Osteoblast (primary cell): ENCODE measurements at places on chromosomes 4 and X. TPM values are rescaled to one million over a fixed set of nuclear protein-coding genes. Genes with fewer than 3 reads are reported as not detected.

UGT8 gene
- total RNA-seq, result under 0.01 TPM in 1 of 2 replicates, not detected in the other

LRP2BP gene
- 1.4 and 1.5 TPM in 2 replicates for total RNA-seq

CFAP99 gene
- total RNA-seq, result under 0.01 TPM in 2 replicates

HS3ST1 gene
- total RNA-seq, result under 0.01 TPM in 2 replicates

BLTP1 gene
- total RNA-seq, result 121 and 136 TPM in 2 replicates

SLC4A4 gene
- 13.0 and 24.8 TPM in 2 replicates for total RNA-seq

GUCY1B1 gene
- total RNA-seq, result 1.1 and 2.9 TPM in 2 replicates

SGCB gene
- 27.9 and 31.2 TPM in 2 replicates for total RNA-seq

RENBP gene
- 6.5 TPM in 2 replicates for total RNA-seq

RRAGB gene
- 33.9 and 34.0 TPM in 2 replicates for total RNA-seq

USP51 gene
- total RNA-seq, result 2.9 and 4.3 TPM in 2 replicates

DNA sequence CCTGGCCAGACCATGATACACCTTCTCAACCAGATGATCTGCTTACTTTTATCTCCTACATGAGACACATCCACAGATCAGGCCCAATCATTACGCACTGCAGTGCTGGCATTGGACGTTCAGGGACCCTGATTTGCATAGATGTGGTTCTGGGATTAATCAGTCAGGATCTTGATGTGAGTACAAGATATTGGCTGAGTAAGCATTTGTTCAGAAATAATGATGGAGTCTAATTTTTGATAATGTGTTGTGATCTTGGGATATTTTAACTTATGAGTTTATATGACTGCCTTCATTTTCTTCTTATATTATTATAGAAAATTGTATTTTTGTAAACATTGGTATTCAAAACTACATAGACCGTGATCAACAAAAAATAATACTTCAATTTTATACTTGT lies 39.4 kb downstream of the SLC10A6 start:
- no peak for DNase-seq

GRCh38 chrX:96838537-96838936 lies 45.2 kb upstream of the RPA4 start:
- DNase-seq, result no peak

DNA sequence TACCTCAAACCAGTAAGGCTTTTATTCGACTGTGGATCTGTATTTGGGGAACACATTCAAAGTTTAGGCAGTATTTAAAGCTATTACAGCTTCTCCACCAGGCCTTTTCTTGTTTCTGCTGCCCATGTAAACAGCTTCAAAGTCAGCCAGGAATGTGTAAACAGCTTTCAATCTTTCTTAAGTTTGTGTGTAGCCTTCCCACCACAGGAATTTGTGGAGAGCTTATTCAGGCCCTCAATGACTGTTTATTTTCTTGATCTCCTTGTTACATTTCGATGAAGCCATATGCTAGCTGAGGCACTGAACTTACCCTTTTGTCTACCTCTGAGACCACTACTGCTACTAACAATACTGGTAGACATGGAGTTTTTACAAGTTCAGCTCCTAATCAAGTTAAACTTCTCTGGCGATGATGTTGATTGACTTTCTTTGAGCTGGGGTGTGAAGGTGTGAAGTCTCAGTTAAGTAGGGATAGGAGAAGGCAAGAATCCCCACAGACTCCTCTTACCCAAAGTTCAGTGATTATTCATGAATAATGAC lies 72.6 kb downstream of the NWD2 start:
- DNase-seq, result no peak

GRCh38 chr4:55859711-55860110 lies 6.3 kb downstream of the EXOC1 start:
- no peak for DNase-seq

GRCh38 chr4:185312699-185313098 lies 83.0 kb downstream of the LRP2BP start:
- no peak for DNase-seq

GRCh38 chr4:23322732-23323131 lies 567.1 kb downstream of the PPARGC1A start:
- DNase-seq, result no peak

DNA sequence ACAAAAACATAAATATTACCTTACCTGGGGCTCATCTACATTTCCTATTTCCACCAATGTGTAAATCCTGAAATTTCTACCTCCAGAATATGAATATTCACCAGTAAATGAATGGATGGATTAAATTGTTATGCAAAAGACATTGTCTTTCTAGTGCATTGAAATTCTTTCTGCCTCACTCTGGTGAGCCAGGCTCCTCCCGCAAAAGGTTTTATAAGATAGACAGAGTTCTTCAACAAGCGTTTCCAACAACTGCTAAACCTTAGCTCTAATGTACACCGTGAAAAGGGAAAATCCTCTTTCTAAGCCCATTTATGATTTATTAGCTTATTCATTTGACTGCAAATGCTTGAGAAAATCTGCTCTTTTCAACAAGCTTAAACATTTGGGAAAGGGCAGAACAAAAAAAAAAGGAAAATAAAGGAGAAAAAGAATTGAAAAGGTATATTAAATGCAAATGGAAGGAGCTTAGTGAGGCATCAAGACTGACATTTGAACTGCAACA lies 72.0 kb downstream of the LDB2 start:
- DNase-seq, result no peak

DNA sequence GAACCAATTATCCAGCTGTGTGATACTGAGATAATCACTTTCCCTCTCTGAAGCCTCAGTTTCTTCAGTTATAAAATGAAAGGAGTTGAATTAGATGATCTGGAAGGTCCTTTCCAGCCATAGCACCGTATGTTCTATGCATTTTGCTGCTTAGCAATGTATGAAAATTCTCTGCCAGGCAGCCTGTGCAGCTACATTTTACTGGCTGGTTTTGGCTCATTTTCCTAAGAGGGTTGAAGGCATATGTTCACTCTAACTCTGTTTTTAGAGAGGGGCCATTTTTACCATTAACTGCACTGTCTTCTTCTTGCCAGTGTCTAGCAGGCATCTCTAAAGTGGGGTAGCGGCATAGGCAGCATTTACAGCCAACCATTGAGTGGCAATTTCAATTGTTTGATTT lies 26.1 kb downstream of the TRPC5 start:
- DNase-seq, result no peak

- no peak for DNase-seq
Observed at GRCh38 chrX:46967547-46967946, 55.3 kb downstream of the JADE3 start.

GRCh38 chrX:150326541-150327247 lies 36.4 kb upstream of the MAMLD1 start:
- no peak for DNase-seq

DNA sequence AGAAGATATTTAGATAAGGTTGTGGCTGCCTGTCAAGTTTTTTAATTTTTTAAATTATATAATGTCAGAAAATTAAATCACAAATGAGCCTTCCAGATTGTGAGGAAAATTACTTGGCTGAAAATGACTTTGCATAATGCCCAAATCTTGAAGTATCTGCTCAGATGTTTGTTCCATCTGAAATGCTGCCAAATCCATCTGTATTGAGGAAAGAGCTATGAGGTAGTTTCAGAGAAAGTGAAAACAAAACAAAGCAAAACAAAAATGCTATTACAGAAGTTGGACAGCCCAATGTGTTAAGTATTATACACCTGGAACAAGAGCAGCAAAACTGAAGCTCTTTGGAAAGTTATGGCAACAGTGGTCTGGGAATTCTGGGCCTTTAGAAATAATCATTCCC lies 23.3 kb upstream of the GUCY1B1 start:
- DNase-seq, result no peak

- DNase-seq, result no peak
Observed at GRCh38 chr4:8338351-8338961, 68.9 kb downstream of the HTRA3 start.

- DNase-seq, result peak; percentile 4
Observed at GRCh38 chr4:170128219-170128804, 38.6 kb upstream of the AADAT start.

GRCh38 chr4:105650190-105650589 lies 58.3 kb downstream of the INTS12 start:
- no peak for DNase-seq

DNA sequence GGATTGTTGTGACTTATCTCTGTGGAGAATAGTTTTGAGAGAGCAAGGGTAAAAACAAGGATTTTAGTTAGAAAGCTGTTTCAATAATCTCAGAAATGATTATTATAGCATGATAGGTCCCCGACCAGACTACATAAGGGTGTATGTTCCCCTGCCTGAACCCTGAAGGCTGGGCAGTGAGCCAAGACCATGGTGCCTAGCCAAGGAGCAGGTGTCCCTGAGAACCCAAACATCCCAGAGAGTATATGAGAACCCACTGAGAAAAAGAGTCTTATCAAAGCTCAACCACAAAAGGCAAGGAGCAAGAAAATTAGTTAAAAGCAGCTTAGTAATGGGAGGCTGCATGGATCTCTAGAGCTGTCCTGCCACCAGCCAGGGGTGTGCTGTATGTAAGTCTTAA lies 94.9 kb upstream of the UNC5C start:
- DNase-seq, result no peak
